RWPE2 (cell line): ENCODE measurements at places on chromosomes 11 and 22.

- DNase-seq: no peak
Measured at GRCh38 chr11:11171854-11172253, 181.2 kb downstream of the CSNK2A3 start.

- DNase-seq: no peak
Measured at GRCh38 chr11:131622193-131622592, 251.8 kb downstream of the NTM start.

GRCh38 chr22:37792494-37792893 is 15.2 kb upstream of the GCAT start:
- DNase-seq: no peak

DNA sequence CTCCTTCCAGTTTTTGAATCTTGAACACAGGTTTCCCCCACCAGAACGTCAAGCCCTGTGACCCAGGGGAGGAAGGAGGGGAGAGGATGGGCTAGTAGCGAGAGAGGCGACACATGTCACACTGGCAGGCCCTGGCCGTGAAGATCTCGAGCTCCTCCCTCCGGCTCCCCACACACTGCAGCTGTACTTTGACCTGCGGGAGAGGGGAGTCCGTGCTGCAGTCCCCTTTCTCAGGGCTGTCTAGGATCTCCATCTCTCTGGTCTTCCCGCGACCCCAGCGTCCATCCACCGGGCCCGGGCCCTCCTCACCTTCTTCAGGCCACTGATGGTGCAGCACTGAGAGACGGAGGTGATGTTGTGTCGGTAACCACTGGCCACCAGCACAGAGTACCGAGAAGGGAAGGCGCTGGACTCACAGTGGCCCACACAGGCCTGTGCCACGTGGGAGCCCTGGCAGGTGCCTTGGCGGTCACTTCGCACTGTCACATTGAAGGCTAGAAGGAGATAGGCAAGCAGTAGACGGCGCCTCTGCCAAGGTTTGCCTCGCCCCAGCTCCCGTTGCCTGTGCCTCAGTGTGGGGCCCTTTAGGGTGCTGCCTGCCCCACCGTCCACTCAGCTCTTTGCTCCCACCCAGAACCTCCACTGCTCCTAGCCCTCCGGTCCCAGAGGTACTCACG is 873 bp downstream of the GPHA2 start:
- no peak for DNase-seq

DNA sequence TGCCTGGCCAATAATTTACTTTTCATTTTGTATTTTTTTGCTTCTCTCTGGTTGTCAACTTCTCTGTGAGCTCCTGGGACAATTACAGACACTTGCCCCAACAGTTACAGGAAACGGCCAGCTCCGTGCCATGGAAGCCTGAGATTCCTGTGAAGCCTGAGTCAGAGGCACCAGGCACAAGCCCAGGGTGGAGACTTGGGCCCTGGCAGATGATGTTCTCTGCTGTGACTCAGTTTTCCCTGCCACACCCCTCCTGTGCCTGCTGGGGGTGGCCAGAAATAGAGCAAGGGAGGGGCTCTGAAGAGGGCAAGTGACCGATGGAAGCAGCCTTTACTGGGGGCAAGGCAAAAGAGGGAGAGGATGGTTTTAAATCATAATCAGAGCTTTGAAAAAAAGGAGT is 4.9 kb downstream of the ATP5MGL start:
- peak; percentile 90 for DNase-seq

DNA sequence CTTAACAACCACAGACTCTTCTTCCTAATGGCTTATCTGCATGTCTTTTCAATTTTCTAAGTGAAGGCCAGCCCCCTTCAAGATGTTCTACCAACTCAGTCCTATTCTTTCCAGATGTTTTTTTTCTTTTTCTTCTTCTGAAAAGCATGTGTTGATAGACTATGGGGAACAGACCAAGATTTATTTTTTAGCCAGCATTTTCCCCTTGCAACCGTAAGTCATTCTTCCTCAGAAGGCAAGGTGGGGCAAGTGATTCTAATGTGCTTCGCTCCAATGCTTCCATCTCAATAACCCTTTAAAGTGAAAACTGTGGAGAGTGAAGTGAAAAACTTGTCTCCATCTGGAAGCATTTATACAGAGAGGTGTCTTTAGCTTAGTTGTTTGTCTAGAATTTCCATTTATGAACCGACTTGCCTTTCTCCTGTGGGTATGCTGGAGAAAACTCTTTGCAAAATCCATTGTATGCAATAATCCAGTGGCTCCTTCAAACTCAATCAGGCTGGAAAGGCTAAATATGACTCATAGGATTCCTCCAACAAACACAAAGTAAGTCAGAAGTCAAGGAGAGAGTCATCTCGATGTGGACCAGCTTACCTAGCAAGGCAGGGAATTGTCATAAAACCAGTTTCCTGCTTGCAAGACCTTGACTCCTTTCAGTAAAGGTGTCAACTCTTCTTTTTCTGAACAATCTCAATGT is 83.7 kb downstream of the MAML2 start:
- DNase-seq: no peak

- DNase-seq: no peak
Measured at GRCh38 chr22:42991010-42991651, 23.8 kb downstream of the PACSIN2 start.

DNA sequence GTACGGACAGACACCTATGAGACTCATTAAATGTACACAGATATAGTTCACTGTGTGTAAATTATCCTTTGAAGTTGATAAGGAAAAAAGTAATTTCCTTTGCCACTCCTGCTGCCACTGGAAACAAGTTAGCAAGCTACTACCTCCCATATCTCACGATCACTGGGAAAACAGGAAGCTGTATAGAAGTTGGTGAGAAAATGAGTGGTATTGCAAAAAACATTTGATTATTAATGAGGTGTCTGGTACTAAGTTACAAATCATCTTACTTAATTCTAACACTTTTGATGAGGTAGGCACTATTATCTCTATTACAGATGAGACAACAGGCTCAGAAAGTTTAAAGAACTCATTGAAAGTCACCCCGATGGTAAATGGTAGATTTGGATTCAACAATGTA is 68.5 kb downstream of the GAB2 start:
- no peak for DNase-seq

DNA sequence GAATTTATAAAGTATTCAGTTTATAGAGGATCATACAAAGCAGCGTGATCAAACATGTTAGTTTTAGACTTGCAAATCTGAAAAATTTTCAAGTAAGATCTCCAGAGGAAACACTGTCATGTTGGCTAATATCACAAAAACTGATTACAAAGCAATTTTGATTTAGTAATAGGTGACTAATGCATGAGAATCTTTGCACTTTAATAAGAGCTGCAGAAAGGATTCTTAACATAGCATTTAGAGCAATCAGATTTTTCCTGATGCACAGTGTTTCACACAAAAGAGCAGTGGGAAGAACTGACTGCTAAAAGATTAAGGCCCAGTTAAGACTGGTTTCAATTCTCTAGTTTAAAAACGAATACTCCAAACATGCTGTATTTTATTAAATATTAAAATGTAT is 321.2 kb downstream of the GUCY1A2 start:
- DNase-seq: no peak

DNA sequence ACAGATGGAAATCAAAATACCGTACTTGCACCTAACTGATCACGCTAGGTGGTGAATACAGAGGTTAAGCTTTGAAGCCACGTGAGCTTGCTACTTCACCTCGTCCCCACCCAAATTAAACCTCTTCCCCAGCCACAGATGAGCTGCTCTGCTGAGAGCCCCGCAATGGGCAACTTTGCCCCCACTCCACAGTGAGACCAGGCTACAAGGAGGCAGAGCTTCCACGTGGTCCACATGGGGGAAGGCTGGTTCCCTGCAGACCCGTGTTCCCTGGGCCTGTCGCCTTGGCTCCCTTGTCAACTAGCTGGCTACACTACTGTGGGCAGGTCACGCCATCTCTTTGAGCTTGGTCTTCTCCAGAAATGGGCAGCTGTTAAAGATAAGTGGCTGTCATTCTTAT is 10.9 kb downstream of the CD5 start:
- DNase-seq: peak; percentile 18

DNA sequence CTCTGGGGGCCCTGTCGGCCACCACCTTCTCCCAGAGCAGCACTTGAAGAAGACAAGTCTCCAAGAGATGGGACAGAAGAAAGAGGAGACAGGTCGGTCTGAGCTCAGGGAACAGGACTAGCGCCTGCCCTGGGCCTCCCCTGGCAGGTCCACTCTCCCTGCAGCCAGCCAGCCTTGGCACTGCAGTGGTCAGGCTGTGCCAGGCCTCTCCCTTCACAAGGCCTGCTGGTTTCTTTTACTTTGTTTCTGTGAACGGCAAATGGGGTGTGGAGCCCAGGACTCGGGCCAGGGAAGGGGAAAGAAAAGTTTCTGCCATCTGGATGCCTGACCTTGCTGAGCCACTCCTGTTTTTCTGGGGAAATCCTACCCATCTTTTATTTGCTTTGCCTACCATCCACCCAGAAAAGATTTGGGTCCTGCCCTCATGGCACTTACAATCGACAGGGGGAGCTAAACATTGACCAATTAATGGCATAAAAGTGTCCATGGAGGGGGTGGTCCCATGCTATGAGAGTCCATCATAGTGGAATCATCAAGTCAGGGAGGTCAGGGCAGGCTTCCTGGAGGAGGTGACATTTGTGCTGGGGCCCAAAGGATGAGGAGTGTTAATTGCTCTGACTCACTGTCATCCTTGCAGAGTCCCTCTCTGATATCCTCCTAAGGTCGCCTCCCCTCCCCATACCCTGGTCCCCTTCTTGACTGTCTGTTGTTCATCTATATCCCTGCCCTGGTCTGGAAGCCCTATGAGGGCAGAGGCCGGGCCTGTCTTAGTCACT is 65.2 kb downstream of the NFAM1 start:
- DNase-seq: no peak

DNA sequence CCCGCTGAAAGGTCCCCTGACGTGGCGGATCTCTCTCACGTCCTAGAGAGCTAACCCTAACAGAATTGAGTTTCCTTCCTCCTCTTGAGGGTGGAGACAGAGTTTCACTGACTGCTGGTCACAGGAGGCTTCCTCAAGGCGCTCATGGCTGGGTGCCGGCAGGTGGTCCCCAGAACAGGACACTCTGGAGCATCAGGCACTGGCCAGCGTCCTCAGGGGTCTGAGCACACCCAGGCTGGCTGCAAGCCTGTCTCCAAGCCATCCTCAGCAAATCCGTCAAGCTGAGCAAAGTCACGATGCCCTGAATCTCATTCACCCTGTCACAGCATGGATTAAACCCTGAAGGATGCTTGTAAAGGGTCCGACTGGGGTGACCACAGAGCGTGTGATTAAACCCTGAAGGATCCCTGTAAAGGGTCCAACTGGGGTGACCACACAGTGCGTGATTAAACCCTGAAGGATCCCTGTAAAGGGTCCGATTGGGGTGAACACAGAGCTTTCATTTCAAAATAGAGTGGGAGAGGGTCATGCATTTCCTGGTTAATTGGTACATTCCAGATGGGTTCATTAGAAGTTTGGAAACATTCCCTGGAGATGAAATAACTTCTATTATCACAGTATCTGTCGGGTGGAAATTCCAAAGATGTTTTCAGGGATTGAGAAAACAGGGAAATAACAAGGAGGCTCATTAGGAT is 473.0 kb downstream of the BRD1 start:
- DNase-seq: no peak

- peak; percentile 81 for DNase-seq
Measured at GRCh38 chr11:2929950-2930703, 907 bp upstream of the PHLDA2 start.

DNA sequence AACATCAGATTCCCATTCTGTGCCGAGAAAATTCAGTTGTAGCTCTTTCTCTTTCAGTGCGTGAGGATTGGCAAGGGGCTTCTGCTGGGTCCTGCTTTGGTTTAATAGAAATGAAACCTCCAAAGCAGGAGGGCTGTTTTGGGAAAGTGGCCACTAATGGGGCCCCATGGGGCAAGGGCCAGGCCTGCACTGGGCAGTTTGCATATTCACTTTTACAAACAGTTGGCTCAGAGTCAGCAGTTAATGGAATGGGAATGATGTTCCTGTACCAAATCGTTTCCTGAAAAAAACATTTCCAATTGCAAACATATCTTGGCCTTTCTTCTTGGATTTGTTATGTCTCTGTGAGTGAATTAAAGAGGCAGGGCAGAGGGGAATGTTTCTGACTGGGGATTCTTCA is 92.1 kb downstream of the PARVA start:
- no peak for DNase-seq

DNA sequence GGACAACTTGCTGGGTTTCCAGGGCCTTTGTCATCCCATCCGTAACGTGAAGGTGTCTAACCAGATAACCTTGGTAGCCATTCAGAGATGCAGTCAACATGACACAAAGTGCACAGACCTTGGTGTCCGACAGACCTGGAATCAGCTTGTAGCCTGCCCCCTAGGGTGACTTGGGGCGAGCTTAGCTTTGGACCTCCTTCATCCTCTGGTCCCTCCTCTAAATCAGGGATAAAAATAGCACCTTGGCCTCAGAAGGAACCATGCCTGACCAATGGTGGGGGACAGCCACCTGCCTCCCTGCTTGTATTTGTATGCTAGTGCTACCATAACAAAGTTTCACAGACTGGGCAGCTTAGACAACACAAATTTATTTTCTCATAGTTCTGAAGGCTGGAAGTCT is 3.7 kb downstream of the SNRPD3 start:
- no peak for DNase-seq
